ENCODE measurements at places on chromosomes 7 and 10. TPM values are rescaled to one million over a fixed set of nuclear protein-coding genes. Genes with fewer than 3 reads are reported as not detected.

DNA sequence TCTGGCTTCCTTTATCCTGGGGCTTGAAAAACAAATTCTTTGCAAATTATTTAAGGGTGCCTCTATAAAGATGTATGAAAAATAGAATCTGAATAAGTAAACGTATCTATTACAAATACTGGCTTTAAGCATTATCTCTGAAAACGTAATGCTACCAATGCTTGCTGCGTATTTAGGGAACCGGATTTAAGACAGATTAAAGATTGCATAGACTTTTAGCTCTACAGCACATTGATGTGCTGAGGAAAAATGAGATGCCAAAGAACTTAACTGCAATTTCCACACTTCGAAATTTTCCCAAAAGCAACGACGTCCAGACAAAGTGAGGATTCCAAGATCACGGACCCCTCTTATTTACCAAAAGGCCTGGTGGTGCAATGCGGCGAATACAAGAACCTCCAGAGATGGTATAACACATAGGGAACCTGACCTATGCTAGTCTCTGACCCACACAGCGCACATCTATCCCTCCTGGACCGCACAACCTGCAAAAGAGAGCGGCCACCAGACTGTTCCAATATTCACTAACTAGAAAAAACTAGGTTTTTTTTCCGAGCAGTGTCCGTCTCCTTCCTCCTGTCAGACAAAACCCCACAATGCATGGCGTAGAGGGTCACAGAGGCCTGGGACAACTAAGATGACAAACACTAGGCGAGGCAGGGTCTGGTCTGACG is 34.3 kb upstream of the PHF14 start:
- no peak for DNase-seq

GRCh38 chr10:130751106-130751840 is 560.2 kb downstream of the TCERG1L start:
- DNase-seq = no peak

- no peak for DNase-seq
These were observed 96.3 kb upstream of the CAV2 start for GRCh38 chr7:116403265-116403664.

- DNase-seq = no peak
These were observed 527.8 kb downstream of the SH2D4B start for GRCh38 chr10:81065474-81065873.

DNA sequence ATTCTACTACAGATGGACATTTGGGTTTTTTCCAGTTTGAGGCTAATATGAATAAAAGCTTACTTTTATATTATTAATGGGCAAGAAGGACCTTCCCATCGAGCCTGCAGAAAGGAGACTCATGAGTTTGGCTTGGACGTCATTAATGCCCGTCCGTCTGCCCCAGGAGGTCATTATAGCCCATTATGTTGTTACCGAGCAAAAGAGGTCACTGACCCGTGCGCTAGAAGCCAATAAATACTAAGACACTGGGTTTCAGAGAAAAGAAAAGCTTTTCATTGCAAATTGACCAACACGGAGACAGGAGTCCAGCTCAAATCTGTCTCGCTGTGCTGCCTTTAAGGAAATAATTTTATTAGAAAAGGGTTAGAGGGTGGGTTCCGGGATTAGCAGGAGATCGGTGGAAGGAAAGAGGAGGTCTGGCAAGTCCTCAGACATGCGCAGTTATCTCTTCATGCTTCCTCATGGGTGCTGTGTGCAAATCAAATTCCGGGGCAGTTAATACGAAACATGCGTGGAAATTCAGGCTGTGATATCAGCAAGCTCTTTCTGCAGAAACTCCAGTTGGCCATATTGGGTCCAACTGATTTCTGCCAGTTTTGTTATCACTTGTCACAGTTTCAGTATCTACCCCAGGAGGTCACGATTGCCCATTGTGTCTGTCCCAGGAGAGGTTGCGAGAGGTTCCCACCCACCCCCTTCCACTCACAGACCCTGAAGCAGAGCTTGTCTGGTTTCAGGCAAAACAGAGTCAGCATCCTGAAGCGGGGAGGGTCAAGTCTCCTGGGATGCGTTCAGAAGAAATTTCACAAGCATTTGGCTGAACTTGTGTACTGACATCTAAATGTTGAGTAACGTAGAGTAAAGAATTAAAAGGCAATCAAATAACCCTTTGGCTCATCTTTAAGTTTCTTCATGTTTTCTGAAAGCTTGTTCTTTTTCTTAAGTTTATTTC is 1.1 kb upstream of the GALNTL5 start:
- DNase-seq = peak; percentile 59

Gene FBXO24
- 0.25 TPM for total RNA-seq

DNA sequence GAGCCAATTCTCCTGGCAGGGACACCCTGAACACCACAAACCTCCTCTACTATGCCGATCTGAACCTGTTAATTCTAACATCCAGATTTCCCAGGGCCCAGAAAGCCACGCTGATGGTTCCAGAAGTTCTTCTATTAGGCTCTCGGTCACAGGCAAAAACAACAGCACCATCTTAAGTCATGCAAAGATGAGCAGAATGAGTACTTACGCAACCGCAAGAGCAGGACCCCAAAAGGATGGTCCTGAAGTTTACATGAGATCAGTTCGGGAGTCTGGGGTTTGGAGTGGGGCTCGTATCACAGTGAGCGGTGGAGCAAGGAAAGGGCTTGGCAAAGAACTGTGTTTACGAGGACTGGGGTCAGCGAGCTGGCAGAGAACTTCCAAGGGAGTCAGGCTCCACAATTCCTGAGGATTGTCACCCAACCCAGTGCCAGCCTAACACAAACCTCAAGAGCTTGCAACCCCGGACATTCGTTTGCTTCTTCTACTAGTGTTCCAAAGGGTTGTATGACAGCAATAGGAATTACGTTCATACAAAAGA is 532.6 kb downstream of the TNS3 start:
- DNase-seq = no peak

DNA sequence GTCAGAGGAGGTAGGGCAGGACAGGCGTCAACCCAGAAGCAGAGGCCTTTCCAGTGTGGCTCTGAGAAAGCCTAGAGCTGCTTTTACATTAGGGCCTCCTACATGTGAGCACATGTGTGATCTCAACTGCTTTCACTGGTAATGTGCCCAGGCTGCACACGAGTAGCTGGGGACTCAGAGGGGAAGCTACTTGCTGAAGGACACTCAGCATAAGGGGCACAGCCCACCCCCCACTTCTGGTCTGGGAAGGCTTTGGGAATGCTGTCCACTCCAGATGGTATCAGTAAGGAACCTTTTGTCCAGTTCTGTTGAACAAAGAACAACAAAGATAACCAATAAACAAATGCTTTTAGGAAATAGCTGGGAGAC is 18.9 kb downstream of the PRF1 start:
- no peak for DNase-seq

DNA sequence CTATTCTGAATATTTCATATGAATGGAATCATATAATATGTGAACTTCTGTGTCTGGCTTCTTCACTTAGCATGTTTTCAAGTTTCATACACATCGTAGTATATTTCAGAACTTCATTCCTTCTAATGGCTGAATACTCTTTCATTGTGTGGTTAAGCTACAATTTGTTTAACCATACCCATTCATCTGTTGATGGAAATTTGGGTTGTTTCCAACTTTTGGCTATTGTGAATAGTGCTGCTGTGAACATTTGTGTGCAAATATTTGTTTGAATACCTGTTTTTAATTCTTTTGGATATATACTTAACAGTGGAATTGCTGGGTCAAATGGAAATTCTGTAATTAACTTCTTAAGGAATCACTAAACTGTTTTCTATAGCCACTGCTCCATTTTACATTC is 86.0 kb upstream of the MDFIC start:
- DNase-seq = no peak

Gene ADAM22
- total RNA-seq = 1.9 TPM
